ENCODE measurements at places on chromosomes 2 and 18.

DNA sequence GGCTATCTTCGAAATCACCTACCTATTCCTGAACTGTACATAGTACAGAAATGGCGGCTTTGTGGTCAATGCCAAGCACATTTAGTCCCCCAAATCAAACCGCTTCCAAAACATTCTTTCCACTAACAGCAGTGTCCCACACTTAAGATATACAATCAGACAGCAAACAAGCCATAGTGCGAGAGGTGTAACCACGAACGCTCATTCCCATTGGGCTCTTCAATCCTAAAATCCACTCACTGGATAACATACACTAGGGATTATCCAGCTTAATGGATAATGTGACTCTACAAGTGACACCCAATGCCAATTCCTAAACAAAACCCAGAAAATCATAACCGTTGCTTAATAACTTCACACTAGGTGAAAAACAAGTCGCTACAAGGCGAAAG lies 2.0 kb downstream of the XPO1 start:
- H3K4me1 ChIP-seq, result peaks cover 15% of the 10 kb centered on the region
- H3K27me3 ChIP-seq, result no peaks in the 10 kb centered on the region
- no peaks in the 10 kb centered on the region for H3K36me3 ChIP-seq
- peak overlapping the region; percentile 88 for H3K4me3 ChIP-seq

- no peak for DNase-seq
- H3K27ac ChIP-seq, result no peak overlapping the region
- H3K4me3 ChIP-seq, result no peak overlapping the region
- no peaks in the 10 kb centered on the region for H3K27me3 ChIP-seq
Measured at GRCh38 chr18:29174891-29175290, 998.0 kb upstream of the CDH2 start.

- no peak overlapping the region for H3K27ac ChIP-seq
- no peak overlapping the region for H3K4me3 ChIP-seq
- peaks cover 17% of the 10 kb centered on the region for H3K4me1 ChIP-seq
Measured at GRCh38 chr18:50060822-50061221, 134.1 kb downstream of the MYO5B start.

DNA sequence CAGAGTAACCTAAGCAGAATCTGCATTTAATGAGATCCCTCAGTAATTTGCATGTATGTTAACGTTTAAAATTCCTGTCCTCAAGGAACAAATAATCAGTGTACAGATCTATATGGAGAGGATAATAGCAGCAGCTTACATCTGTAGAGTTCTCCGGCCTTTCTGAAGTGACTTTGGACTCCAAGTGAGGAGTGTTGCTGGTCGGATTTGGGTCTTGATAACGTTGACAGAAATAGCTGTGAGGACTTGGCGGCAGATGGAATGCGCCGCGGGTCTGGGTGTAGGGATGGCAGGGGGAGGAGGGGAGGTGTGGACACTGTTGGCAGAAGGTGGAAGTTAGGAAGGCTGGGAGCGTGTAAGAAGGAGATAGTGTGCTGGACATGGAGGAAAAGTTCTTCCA lies 170.9 kb upstream of the GATA6 start:
- H3K27me3 ChIP-seq, result no peaks in the 10 kb centered on the region
- H3K27ac ChIP-seq, result peak overlapping the region; percentile 58
- no peaks in the 10 kb centered on the region for H3K4me1 ChIP-seq
- H3K4me3 ChIP-seq, result no peak overlapping the region
- DNase-seq, result no peak

GRCh38 chr2:239019183-239019581 lies 171.3 kb downstream of the TWIST2 start:
- no peak overlapping the region for H3K4me3 ChIP-seq
- no peaks in the 10 kb centered on the region for H3K27me3 ChIP-seq
- no peaks in the 10 kb centered on the region for H3K36me3 ChIP-seq
- DNase-seq, result no peak

DNA sequence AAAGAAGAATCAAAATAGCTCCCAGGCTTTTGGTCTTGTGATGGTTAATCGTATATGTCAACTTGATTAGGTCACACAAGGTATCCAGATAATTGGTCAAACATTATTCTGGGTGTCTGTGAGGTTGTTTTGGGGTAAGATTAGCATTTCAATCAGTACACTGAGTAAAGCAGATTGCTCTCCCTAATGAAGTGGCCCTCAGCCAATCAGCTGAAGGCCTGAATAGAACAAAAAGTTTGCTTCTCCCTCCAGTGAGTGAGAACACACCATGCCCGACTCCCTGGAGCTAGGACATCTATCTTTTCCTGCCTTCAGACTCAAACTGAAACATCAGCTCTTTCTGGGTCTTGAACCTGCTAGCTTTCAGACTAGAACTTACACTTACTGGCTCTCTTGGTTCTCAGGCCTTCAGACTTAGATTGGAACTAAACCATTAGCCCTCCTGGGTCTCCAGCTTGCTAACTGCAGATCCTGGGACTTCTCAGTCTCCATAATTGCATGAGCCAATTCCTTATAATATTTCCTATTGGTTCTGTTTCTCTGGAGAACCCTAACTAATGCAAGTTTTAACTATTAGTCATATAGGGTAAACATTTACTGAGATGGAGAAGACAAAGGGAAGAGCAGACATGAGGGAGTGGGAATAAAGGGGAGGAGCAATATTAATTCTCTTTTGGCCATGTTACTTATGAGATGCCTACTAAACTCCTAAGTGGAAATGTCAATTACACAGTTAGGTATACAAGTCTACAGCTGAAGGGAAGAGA lies 25.5 kb downstream of the LNPK start:
- no peaks in the 10 kb centered on the region for H3K36me3 ChIP-seq
- DNase-seq, result no peak
- H3K4me3 ChIP-seq, result no peak overlapping the region

DNA sequence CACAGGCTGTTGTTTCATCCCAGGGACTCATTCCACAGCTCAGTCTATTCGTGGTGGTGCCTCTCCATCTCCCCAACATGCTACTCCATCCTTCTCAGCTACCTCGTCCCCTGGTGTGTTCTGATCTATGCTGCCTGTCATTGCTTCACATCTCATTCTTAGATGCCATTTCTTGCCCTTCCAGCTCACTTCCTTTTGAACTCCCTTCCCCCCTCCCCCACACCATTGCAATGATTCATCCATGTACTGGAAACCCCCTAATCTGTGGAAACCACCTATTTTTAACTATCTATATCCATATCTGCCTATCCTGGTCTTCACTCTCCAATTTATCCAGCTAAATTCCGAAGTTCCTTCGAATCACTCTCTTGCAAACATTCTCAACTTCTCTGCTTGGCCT lies 65.7 kb upstream of the PARD3B start:
- no peak overlapping the region for H3K4me3 ChIP-seq
- H3K27ac ChIP-seq, result no peak overlapping the region
- no peaks in the 10 kb centered on the region for H3K36me3 ChIP-seq
- no peaks in the 10 kb centered on the region for H3K27me3 ChIP-seq

DNA sequence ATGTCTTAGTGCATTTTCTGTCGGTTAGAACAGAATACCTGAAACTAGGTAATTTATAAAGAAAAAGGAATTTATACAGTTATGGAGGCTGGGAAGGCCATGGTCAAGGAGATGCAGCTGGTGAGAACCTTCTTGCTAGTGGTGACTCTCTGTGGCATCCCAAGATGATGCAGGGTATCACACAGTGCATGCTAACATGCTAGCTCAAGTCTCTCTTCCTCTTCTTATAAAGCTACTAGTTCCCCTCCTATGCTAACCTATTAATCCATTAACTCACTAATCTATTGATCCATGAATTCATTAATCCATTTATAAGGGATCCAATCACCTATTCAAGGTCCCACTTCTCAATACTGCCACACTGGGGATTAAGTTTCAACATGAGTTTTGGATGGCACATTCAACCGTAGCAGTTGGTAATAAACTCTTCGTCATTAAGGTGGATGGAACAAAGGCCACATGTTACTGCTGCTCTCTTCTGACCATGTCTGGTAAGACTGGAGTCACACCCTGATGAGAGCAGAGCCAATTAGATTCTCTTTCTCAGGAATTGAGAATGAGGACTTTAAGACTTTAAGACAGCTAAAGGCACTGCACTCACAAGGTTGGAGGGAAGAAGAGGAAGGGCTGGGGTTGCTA lies 211.6 kb upstream of the SMAD7 start:
- H3K4me3 ChIP-seq, result no peak overlapping the region
- H3K36me3 ChIP-seq, result no peaks in the 10 kb centered on the region
- no peaks in the 10 kb centered on the region for H3K4me1 ChIP-seq
- DNase-seq, result no peak

GRCh38 chr2:145155196-145155595 lies 635.3 kb upstream of the ZEB2 start:
- H3K4me3 ChIP-seq, result no peak overlapping the region
- no peaks in the 10 kb centered on the region for H3K27me3 ChIP-seq
- no peak overlapping the region for H3K27ac ChIP-seq
- no peak for DNase-seq

- H3K4me3 ChIP-seq, result peak within 1 kb of the TSS; percentile 46
- no peaks in the 10 kb centered on the region for H3K36me3 ChIP-seq
- peak; percentile 58 for DNase-seq
Measured at GRCh38 chr2:31414601-31415241, at the start of gene XDH. Gene XDH (minus strand): TSS chr2:31414742. CDS start chr2:31414666, 76 bp downstream.

- no peaks in the 10 kb centered on the region for H3K27me3 ChIP-seq
- H3K4me1 ChIP-seq, result no peaks in the 10 kb centered on the region
- no peak for DNase-seq
- no peak overlapping the region for H3K27ac ChIP-seq
Measured at GRCh38 chr18:78092901-78093300, 843.3 kb downstream of the GALR1 start.

GRCh38 chr2:36818542-36818941 lies 122.0 kb downstream of the VIT start:
- H3K4me3 ChIP-seq, result no peak overlapping the region
- H3K27ac ChIP-seq, result peak overlapping the region; percentile 90
- H3K27me3 ChIP-seq, result no peaks in the 10 kb centered on the region
- DNase-seq, result no peak
- peaks cover 54% of the 10 kb centered on the region for H3K4me1 ChIP-seq

DNA sequence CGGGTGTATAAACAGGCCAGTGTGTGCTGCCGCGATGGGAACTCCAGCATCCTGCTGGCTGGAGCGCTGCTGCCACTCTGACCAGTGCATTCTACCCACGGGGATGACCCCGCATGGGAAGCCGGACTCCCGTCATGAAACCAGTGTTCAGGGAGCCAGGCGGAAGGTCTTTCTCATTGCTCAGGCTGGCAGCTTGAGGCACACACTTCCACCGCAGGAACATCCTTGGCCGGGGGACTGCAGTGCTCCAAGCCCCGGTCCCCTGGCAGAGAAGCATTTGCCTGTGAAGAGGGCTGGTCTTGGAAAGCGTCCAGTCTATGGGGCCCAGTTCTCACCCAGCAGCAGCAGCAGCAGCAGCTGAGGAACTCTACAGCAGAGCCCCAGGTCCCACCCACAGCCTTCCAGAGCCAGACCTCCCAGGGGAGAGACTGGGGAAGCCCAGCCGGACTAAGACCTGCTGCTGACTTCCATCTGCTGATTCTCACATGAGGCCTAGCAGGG lies 235.9 kb downstream of the KLHL29 start:
- H3K4me1 ChIP-seq, result peaks cover 9% of the 10 kb centered on the region
- peak; percentile 15 for DNase-seq
- no peaks in the 10 kb centered on the region for H3K27me3 ChIP-seq
- peak overlapping the region; percentile 77 for H3K27ac ChIP-seq
- H3K36me3 ChIP-seq, result no peaks in the 10 kb centered on the region
- no peak overlapping the region for H3K4me3 ChIP-seq

- no peak overlapping the region for H3K27ac ChIP-seq
- DNase-seq, result no peak
- H3K36me3 ChIP-seq, result no peaks in the 10 kb centered on the region
- H3K27me3 ChIP-seq, result no peaks in the 10 kb centered on the region
Measured at GRCh38 chr2:31429040-31429439, 14.5 kb upstream of the XDH start.

DNA sequence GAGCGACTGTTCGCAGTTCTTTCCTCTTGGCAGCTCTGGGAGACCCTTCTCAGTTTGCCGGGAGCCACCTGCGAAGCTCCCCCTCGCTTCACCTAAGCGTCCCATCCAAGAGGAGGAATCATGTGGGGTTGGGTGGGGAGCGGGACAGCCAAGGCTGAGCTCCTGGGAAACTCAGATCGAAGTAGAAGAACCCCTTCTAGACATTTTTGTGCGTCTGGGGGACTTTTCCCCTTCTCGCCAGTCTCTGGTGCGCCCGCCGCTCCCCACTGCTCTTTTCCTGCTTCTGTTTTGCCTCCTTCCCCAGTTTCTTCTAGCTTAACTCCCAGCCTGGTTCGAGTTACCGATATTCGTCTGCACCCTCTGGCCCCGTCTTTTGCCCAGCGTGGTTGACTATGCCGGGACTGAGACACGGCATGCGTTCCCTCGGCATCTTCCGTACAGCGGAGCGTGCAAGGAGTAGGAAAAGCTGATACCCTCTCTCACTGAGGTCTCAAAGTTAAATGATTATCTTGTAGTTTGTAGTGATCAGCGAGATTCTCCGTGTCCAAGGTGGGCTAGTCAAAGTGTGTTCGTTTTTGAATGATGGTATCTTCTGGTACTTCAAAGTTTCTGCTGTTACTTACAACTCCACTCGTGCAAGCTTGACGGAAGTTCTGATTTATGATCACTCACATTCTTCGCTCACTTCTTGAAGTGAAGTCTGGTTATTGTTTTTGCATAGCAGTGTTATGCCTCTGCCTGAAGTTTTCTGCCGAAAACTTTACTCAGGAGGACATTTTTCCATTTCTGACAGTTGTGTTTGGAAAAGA lies 664 bp downstream of the CAMKMT start:
- no peaks in the 10 kb centered on the region for H3K36me3 ChIP-seq
- H3K27ac ChIP-seq, result peak overlapping the region; percentile 95
- H3K27me3 ChIP-seq, result no peaks in the 10 kb centered on the region
- H3K4me1 ChIP-seq, result peaks cover 10% of the 10 kb centered on the region
- peak; percentile 49 for DNase-seq

- DNase-seq, result no peak
- H3K27me3 ChIP-seq, result no peaks in the 10 kb centered on the region
- H3K27ac ChIP-seq, result no peak overlapping the region
- no peak overlapping the region for H3K4me3 ChIP-seq
- H3K36me3 ChIP-seq, result no peaks in the 10 kb centered on the region
Measured at GRCh38 chr2:195636890-195637289, 20.1 kb upstream of the SLC39A10 start.

DNA sequence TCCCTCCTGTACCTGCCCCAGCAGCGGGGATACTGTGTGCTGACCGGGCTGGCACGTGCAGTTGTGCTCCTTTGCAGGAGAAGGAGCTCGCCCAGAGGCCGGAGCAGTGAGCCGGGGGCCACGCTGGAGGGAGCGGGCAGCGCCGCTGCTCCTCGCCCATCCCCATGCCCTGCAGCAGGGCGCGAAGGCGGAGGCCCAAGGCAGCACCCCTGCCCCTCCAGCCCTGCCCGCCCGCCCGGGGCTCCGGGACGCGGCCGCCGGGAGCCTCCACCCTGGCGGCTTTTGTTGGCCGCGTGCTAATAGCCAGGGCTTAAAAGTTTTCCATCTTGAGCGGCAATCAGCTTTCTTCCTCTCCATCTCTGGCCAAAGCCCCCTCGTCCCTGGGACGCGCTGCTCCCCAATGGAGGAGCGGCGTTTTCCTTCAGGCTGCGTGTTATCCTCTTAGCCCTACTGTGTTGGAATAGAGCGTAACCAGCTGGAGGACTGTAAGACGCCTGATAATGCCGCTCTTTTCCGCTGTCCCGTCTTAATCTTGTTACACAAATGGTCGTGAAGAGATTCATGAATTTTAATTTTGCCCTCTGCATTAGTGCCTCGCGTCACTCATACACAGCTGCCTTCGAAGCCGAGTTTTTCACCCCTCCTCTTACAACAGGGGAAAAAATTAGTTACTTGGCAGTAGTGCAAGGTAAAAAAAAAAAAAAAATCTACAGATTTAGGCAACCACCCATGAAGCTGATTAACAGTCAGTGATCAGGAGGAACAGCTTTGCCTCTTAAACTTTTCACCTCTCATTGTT lies 172.9 kb upstream of the SIX3 start:
- H3K27me3 ChIP-seq, result peaks cover 4% of the 10 kb centered on the region
- H3K27ac ChIP-seq, result no peak overlapping the region
- DNase-seq, result no peak
- no peaks in the 10 kb centered on the region for H3K36me3 ChIP-seq
- no peaks in the 10 kb centered on the region for H3K4me1 ChIP-seq
- no peak overlapping the region for H3K4me3 ChIP-seq

Measured in transverse colon (tissue), 4 donors.